Activated naive CD4-positive, alpha-beta T cell treated with Interleukin-2 at 50 U/mL for 16 hours (primary cell): ENCODE measurements at places on chromosomes 7 and 10.

DNA sequence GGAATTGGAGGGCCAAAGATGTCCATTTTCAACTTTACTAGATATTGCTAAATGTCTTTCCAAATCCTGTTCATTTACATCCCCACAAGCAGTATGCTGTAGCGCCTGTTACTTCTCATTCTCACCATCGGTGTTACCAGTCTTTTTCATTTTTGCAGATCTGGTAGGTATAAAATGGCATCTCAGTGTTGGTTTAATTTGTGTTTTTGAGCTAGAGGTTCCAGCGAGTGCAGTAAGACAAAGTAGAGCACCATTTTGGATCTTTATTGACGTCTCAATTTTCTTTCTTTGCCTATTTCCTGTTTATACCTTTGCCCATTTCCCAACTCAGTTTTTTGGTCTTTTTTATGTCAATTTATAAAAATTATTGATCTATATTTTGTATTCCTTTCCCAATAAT lies 55.6 kb downstream of the NRF1 start:
- no peak for DNase-seq

GRCh38 chr7:50282813-50283605 lies 21.5 kb upstream of the IKZF1 start:
- no peak for DNase-seq

- DNase-seq = no peak
Measured at GRCh38 chr7:74292757-74293576, 3.8 kb downstream of the CLIP2 start.

GRCh38 chr10:22849077-22849805 lies 78.6 kb upstream of the ARMC3 start:
- DNase-seq = no peak

DNA sequence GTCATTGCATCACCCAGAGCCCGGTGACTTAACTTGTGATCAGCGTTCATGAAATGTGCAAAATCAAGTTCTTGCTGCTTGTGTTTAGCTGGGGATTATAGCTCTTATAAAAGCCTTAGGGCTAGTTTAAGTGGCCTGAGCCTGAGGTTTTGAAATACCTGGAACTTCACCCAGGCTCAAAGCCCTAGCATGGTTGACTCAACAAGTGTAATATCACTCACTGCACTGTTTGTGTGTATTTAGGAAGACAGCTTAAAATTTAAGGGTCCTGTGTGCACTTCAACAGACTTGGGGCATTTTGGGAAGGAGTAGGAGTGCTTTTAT lies 489.5 kb downstream of the GATA3 start:
- DNase-seq = no peak

- no peak for DNase-seq
Measured at GRCh38 chr10:92847202-92847864, 987 bp upstream of the EXOC6 start.

DNA sequence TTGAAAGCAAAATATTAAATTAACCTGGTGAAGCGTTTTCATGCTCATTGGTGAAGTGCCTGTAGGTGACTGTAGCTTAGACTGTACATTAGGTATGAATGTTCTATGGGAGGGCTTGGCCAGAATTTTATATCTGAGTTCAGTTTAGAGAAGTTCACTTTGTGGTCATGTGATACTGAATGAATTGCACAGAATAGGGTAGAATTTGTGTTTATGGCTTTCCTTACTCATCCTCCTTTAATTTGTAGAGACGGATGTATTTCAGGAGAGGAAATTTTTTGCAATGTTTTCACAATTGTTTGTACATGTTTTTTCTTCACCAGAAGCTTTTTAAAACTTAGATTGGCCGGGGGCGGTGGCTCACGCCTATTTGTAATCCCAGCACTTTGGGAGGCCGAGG lies 32.3 kb downstream of the REEP3 start:
- DNase-seq = no peak

DNA sequence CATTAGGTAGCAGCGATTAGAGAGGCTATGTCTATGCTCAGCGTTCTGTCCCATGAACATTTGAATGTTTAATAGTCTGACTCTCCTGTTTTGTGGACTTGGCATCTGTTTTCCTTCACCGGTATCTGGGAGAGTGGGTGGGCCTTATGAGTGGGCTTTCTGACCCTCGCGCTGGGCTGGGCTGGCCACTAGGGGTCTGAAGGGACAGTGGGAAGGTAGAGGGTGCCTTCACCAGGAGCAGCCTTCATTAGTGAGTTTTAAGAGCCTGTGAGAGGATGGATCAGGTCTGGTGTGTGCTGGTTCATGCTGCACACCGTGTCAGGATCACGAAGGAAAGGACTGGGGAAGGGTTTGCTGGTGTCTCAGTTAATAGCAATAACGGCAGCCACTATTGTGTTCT lies 33.4 kb downstream of the DCLRE1A start:
- DNase-seq = no peak

GRCh38 chr7:157819455-157819807 lies 482.6 kb downstream of the DNAJB6 start:
- no peak for DNase-seq

GRCh38 chr7:117830422-117830954 lies 42.8 kb downstream of the CTTNBP2 start:
- DNase-seq = no peak

DNA sequence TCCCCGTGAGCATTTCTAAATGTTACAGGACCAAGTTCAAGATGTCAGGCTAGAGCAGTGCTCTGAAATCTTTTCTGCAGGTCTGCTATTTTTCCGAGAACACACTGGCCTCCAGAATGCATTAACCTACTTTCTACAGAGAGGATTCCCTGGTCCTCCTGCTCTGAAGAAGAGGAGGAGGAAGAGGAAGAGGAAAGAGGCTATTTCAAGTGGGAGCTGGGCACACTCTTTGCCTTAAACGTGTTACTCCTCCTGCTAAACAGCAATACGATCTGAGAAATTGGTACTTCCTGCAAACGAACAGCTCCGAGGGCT lies 157.4 kb downstream of the FRMD4A start:
- no peak for DNase-seq
